Activated T-cell treated with anti-CD3 and anti-CD28 coated beads for 48 hours (primary cell): ENCODE measurements at places on chromosomes 7 and 10.

DNA sequence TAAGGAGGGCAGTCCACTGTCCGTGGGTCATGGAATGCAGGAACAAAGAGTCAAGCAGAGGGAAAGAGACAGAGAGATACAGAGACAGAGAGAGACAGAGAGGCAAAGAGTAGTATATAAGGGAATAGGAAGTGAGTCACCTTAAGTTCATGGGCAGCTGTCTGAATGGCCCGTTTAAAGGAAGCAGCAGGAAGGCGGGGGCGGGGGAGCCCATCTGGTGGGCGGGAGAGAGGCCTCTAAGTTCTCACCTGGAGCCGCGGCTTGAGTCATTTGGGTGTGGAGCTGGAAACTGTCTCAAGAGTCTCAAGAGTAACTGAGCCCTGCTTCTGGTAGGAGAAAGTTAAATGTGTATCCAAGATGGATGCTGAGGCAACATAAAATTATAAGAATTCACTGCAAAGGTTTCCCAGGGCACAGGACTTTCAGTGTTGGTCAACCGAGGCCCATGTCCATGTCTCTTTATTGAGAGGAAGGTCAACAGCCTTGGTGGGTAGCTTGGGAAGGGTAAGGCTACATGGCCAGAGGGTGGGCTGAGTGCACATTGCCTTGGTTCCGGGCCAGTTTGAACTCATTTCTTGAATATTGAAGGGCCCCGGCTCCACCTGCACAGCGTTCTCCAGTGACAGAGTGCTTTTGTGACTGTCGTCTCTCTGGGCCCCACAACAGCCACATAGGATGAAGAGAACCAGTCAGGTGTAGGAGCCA, 85.5 kb upstream of the CACUL1 start:
- DNase-seq: peak; percentile 60

DNA sequence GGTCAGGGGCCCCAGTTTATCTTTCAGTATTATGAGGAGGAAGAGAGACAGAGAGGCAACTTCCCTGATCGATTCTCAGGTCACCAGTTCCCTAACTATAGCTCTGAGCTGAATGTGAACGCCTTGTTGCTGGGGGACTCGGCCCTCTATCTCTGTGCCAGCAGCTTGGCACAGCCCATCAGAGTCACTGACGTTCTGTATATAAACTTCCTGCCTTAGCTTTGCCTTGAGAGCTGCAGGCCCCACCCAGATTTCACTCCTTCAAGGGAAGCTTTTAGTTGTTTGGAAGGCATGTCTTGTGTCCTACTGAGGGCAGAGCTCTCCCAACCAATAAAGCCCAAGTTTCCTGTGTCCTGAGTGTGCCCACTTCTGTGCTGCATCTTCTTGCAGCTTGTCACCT, 242.5 kb upstream of the PRSS58 start:
- no peak for DNase-seq

- DNase-seq: no peak
These were observed 112.3 kb downstream of the HTR7 start for GRCh38 chr10:90745565-90745964.

- DNase-seq: no peak
These were observed 4.4 kb downstream of the RPS24 start for GRCh38 chr10:78038105-78038504.

DNA sequence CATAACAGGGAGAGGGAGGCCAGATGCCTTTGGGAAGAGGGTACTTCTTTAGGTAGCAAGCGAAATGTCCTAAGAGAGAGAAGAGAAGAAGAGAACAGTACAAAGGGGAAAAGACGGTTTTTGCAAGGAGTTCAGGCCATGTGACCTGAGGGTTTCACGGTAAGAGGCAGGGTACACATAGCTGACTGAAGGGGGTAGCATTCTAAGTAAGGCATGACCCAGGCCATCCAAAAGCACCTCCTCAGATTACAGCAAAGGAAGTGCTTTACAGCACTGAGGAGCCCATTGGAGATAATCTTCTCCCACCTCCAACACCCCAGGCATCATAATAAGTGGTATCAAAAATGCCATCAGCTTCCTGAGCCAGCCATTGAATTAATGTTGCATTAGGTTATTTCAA, 258.2 kb upstream of the NPY start:
- no peak for DNase-seq

GRCh38 chr10:50381642-50382041, 130.3 kb upstream of the ASAH2 start:
- DNase-seq: no peak

DNA sequence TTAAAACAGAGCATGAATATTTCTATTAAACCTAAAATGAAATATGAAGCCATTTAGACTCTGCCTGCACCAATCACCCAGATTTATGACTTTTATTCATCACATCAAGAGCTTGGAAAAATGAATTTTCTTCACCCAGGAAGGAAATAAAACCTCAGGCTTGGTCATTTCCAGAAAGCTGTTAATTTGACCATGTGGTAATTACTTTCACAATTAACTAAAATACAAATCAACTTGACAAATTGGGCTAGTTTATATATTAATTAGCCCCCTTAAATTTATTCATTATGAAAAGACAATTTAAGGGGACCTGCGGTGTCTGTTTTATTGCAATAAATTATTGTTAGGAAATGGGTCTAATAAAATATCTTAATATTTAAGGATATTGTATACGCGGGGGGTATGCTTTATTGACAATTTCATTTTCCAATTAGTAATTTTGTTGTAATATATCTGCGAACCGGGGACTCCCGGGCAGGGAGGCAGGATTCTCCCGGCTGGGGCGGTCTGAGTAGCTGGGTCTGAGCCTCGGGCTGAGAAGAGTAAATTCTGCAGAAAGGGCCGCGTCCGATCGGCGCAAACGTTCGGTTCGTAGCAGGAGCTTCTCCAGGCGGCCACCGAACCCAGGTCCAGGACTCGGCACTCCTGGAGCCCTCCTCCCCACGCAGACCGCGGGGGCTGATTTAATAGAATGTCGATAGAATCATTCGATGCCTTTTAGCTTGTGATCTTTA, 9.4 kb upstream of the MNX1 start:
- no peak for DNase-seq

DNA sequence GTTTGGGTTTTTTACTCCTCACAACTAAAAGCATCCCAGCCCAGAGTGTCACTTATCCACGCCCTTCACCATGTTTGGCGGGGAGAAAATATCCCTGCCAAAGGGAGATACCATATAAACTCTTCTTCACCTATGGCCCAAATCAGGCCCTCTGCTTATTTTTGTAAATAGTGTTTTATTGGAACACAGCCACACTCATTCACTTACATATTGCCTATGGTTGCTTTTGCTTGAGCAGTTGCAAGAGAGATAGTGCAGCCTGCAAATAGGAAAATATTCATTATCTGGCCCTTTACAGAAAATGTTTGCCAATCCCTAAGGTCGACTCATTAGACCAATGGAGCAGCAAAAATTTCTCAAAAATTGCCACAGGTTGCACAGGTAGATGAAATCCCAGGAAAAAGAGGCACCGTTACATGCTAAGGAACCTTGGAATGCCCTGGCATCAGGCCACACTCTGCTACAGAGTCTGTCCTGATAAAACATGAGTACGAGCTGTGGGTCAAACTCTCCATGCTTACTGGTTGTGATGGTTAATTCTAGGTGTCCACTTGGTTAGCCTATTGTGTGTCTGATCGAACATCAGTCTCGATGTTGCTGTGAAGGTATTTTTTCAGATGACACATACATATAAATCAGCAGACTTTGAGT, 7.9 kb upstream of the RASSF4 start:
- DNase-seq: no peak
